ENCODE measurements at places on chromosomes 3 and 15. TPM values are rescaled to one million over a fixed set of nuclear protein-coding genes. Genes with fewer than 3 reads are reported as not detected.

Gene CFAP100
- not detected for total RNA-seq

Gene PLSCR5
- not detected for total RNA-seq

Gene CCR5
- total RNA-seq, result under 0.01 TPM

Gene RETNLB
- total RNA-seq, result not detected

Gene NMB
- total RNA-seq, result 3.6 TPM

Gene VEPH1
- total RNA-seq, result 34.7 TPM
